ENCODE measurements at places on chromosomes 11 and 22.

- no peak for DNase-seq
These were observed 803.2 kb downstream of the TBC1D22A start for GRCh38 chr22:47565607-47566006.

DNA sequence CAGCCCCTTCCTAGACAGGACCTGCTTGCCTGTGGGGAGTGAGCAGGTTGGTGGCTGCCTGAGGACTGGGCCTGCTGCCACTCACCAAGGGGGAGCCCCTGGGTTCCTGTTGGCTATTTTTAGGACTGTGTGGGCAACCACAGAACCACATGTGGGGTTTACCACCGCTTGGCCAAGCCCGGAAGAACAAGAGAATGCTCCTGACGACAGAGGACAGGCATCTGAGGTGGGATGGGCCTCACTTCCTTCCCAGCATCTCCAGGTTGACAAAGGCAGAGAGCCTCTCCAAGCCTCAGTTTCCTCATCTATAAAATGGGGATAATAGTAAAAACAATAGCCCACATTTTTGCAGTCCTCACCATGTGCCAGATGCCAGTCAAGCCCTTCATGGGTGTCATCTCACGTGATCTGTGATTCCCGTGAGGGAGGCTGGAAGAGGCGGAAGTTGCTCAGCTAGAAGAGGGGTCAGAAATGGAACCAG, 43.6 kb downstream of the LRRC32 start:
- DNase-seq: peak; percentile 46

DNA sequence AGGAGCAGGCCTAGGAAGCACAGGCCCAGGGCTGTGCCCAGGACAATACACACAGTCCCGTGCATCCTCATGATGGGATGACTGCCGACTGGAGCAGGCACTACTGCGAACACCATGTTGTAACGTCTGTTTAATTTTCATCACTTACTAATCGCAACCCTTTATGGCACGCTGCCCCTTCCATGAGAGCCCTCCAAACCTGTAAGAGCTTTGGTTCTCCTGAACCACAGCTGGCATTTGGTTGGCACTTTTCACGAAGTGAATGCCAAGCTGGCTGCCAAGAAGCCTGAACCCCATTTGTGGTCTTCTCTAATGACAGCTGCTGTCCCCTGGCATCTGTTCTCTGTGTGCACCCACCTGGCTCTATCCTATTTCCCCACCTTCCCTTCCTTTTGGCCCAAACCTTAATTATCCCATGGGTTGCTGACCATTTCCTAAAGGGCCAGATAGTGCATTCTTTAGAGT, 36.5 kb downstream of the APOL1 start:
- no peak for DNase-seq

DNA sequence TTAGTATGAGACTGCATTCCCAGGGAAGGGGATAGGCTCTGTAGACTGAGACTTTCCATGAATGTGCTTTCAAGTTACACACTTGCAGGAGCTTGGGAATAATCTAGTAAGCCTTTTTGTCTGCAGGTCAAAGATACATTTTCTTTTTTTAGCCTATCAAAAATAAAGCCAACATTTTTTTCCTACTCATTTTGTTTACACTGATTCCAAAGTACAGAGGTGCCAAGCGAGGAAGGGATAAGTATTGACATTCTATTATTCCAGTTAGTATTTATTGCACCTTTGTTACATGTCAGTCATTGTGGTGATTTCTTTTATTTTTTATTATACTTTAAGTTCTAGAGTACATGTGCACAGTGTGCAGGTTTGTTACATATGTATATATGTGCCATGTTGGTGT, 413.0 kb upstream of the CHORDC1 start:
- DNase-seq: no peak

GRCh38 chr22:23219822-23220484, 39.6 kb downstream of the BCR start:
- peak; percentile 54 for DNase-seq
